ENCODE measurements at places on chromosomes 5 and 9.

- DNase-seq = no peak
Measured at GRCh38 chr5:139061856-139062255, 136.3 kb downstream of the SIL1 start.

DNA sequence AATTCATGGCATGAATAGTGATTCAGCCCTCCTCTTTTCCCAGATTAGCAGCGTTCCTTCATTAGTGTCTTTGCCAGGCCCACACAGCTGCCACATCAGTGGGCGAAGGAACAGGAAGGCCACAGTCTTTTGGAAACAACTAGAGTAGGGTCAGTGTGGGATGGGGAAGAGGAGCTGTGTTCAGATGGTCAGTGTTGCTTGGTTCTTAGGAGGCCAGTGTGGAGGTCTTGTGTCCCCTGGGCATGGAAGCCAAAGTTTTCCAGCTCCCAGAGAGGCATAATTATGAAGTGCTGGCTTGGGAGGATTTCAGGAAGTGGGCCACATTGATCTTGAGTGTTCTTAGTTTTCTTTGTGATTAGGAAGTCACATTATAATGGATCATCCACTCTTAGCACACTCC lies 269.6 kb downstream of the PSAT1 start:
- no peak for DNase-seq

- no peak for DNase-seq
Measured at GRCh38 chr5:94081088-94081487, 339.7 kb upstream of the POU5F2 start.

DNA sequence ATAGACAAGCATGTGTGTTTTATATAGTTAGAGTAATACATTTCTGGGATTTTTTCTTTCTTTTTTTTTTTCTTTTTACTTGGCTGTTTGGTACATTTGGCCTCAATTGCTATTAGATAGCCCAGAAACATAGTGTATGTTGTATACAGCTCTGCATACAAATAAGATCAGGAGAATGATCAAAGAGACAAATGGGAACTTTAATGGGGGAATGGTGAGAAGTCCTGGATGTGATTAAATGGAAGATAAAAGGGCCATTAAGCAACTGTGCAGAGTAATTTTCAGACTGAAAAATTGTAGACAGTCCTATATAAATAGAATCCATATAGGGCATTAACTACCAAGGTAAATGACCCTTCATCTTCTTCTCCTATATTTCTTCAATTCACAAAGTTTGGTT lies 575.6 kb downstream of the EBF1 start:
- no peak for DNase-seq

GRCh38 chr9:36872641-36873040 lies 161.4 kb downstream of the PAX5 start:
- no peak for DNase-seq

DNA sequence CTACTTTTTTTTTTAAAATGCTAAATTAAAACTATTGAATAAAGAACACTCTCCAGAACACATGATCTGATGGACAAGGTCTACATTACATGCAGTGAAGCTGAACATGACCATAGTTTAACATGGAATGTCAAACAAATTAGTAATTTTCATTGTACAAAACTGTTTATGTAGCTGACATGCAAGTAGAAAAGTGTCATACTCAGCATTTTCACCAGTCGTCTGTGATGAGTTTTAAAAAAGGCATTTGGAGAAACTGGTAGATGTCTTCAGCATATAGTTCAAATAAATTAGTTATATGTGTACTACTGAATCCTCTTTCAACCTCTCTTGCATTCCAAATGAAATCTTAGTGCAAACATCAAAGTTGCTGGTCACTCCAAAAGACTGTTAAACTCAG lies 301.9 kb downstream of the FER start:
- no peak for DNase-seq

DNA sequence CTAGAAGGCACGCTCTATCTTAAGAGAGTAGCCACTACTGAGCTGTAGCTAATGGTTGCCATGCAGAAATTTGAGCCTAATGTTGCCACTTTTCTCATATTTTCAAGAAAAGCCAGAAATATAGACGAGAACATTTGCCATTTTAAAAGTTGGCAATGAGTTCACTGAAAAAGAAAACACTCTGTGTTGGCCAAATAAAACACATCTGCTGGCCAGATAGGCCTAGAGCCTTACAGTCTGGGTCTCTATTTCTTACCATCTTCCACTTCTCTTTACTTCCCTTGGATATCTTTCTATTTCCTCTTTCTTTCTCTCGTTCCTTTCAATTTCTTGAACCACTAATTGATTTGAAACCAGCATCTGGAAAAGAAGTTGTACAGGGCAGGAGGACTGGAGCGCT lies 36.6 kb upstream of the VCAN start:
- DNase-seq = no peak

DNA sequence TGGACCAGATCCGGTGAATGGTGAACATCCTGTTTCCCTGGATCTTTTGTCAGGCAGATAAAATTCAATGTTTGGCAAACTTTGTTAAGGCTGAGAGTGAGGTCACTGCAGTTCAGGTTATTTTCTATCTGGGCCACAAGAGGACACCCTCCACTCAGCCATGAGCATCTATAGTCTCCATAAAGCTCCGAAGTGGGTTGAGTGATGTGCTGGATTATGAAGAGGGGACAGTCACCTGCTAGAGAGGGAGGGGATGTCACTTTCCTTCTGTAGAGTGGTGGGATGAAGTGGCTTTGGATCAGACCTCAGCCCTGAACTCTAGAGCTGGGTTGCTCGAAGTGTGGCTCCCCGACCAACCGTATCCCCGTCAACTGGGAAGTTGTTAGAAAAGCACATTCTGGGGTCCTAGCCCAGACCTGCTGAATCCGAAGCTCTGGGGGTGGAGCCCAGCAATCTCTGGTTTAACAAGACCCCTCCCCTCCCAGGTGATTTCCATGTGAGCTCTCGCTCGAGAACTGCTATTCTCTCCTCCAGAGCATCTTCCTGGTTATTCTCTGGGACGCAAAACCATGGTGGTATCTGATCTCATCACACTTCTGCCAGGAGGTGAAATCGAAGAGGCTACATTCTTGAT lies 31.8 kb upstream of the FGF1 start:
- DNase-seq = no peak

DNA sequence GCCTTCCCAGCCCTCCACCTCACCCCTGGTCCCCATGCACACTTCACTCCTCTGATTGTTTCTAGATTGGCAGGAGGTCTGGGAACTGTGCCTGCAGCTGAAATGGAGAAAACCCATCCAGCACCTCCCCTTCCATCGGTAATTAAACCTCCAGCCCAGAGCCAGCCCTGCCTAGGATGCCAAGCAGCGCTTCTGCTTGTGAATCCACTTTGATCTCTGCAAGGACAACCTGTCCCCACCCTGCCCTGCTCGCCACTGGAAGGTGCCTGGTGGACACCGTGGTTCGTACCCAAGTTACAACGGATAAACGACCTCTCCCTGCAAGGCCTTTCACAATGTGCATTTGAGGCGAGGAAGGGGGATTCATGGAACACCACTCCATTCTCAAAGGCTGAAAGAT lies 50.6 kb downstream of the IRX2 start:
- no peak for DNase-seq

DNA sequence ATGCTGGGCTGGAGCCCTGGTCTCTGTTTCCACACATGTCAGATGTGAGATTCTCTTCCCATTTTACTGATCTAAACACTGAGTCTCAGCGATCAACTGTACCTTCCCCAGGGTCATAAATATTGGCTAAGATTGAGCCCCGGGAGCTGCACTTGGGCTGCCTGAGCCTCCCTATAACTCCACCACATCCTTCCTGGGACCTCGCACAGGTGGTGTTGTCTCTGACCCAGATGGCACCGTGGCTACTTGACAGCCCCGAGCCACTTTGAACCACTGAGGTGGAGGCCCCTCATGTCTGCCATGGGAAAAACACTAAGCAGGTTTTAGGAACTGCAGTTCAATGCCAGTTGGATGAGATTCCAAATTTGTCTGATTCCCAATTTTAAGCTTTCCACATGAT lies 586.5 kb downstream of the IRX1 start:
- no peak for DNase-seq

- DNase-seq = no peak
Measured at GRCh38 chr5:170486371-170486770, 17.4 kb upstream of the KCNIP1 start.

All from stimulated activated CD4-positive, alpha-beta T cell treated with anti-CD3 and anti-CD28 coated beads, TNF-alpha, amount 100 ng/mL, for 1 hour (primary cell).